Stimulated activated CD8-positive, alpha-beta memory T cell treated with anti-CD3 and anti-CD28 coated beads, Interleukin-4, amount 100 ng/mL, for 1 hour (primary cell): ENCODE measurements at places on chromosomes 2 and 18.

- no peak for DNase-seq
Observed at GRCh38 chr2:16899958-16900357, 234.3 kb upstream of the CYRIA start.

DNA sequence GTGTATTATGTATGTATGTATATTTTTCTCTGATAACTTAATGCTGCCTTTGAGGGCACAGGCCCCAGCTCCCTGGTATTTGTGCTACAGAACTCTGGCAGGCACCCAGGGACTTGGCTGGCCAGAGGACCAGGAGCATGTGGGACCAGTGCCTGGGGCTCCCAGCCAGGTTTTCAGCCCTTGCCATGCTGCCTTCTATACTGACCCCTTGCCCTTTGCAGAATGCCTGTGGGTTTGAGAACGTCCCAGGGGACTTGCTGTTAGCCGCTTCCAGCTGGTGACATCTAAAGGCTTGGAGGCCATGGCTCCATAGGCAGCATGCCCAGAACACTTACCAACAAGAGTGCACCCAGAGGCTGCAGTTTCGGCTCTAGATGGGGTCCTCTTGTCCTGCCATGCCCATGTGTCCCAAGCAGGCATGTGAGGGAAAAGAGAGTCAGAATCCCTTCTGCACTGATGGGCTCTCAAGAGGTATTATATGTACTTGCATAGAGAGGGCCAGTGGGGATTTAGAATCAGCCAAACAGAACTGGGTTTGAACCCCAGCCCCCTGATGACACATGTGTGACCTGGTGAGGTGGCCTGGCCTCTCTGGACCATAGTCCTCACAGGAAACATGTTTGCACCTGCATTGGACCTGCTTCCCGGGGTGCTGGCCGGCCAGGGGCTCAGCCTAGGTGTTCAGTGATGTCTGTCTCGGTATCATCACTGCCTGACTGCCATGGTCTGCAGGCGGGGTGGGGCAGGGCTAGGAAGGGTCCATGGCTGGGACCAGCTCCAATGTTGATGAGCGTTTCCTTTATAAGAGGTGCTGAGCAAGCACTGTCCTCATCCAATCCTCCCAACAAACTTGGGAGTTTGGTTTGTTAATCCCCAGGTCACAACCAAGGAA lies 119.2 kb upstream of the FHL2 start:
- DNase-seq = no peak

GRCh38 chr2:165122521-165122920 lies 81.3 kb downstream of the SCN3A start:
- DNase-seq = no peak

- DNase-seq = no peak
Observed at GRCh38 chr2:33412920-33413319, 63.5 kb upstream of the RASGRP3 start.

- DNase-seq = no peak
Observed at GRCh38 chr2:56770490-56770889, 586.7 kb downstream of the CCDC85A start.

GRCh38 chr2:30372826-30373225 lies 74.2 kb upstream of the LCLAT1 start:
- no peak for DNase-seq

GRCh38 chr2:219001100-219001576 lies 7.9 kb upstream of the CRYBA2 start:
- no peak for DNase-seq

DNA sequence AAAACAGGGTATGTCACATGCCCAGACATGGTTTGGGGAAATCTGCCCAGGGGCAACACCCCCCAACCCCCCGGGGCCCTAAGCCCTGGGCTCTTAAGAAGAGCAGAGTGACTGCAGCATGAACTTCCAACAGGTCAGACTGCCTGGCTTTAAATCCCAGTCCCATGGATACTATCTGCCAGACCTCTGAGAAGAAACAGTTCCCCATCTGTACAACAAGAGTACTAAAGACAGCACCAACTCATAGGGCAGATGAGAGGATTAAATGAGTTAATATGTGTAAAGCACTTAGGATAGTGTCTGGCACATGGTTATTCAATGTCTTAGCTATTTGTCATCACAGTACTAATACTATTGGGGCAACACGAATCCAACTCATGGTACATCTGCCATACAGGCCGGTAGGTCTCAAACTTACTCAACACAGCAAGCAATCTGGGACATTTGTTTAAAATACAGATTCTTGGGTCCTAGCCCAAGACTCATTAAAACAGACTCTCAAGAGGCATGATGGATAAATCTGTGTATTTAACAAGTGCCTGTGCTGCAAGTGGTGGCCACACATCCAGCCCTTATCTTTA lies 23.4 kb downstream of the CDH2 start:
- DNase-seq = no peak

GRCh38 chr18:21686282-21687105 lies 18.1 kb downstream of the ABHD3 start:
- no peak for DNase-seq

GRCh38 chr2:32772638-32773447 lies 145.0 kb downstream of the TTC27 start:
- DNase-seq = no peak

- no peak for DNase-seq
Observed at GRCh38 chr2:23685181-23685580, 241.7 kb downstream of the ATAD2B start.

DNA sequence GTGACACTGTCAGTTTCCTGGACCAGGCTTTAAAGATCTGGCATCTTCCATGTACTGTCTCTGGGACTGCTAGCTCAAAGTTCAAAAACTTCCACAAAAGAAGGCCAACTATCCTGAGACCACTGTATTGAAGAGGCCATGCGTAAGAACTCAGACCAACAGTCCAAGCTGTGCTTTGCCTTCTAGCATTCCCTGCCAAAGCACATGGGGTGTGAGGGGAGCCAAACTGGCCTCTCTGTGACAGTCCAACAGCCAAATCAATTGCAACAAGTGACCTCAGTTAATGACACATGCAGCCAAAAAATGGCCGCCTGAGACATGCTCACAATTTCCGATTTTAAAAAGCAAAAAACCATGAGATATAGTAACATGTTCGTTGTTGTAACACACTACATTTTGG lies 160.3 kb upstream of the CDH19 start:
- DNase-seq = no peak

DNA sequence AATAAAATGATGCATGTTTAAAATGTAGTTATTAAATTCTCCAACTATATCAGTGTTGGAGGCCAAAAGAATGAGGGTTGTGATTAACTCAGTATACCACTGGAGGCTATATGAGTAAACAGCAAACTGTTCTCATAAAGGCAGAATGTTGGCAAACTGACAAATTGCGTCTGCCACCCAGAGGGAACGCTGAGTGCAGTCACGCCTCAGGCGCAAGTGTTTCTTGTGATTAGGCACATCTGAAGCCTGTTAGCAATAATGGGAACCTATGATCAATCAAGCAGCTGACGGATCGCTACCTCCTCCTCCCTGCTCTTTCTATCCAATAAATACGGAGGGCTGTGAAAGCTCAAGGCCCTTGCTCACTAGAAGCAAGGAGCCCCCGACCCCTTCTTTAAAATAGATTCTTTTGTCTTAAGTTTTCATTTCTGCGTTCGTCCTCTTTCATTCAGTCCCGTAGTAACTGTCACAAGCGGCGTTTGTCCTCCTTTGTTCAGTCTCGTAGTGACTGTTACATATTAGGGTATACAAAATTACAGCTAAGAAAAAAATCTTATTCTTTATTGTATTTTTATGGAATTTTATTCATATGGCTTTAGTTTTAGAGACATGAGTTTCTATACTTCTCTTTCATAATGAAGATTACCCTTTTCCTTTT lies 16.3 kb upstream of the RMND5A start:
- no peak for DNase-seq

GRCh38 chr2:154368153-154368552 lies 330.3 kb upstream of the KCNJ3 start:
- no peak for DNase-seq

DNA sequence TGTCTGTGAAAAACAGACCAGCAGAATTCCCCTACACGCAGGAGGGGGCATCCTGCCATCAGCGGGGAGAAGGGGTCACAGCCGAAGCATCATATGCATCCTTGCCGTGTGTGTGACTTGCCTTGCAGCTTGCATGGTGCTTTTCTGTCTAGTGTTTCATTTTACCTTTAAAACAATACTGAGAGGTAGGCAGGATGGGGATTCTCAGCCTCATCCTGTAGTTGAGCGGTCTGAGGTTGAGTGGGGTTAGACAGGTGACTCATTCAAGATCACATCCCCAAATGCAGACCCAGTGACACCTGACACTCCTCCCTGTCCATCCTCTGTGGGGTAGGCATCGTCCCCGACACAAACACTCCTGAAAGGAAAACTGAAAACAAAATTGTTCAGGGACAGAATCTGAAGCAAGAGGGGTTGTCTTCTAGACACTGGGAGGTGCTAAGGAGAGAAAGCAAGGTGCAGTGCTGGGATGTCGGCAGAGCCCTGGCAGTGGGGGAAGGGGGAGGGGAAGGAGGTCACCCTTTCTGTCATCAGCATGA lies 7.9 kb downstream of the ARL4C start:
- no peak for DNase-seq

GRCh38 chr18:62245177-62245576 lies 58.1 kb downstream of the RELCH start:
- no peak for DNase-seq

DNA sequence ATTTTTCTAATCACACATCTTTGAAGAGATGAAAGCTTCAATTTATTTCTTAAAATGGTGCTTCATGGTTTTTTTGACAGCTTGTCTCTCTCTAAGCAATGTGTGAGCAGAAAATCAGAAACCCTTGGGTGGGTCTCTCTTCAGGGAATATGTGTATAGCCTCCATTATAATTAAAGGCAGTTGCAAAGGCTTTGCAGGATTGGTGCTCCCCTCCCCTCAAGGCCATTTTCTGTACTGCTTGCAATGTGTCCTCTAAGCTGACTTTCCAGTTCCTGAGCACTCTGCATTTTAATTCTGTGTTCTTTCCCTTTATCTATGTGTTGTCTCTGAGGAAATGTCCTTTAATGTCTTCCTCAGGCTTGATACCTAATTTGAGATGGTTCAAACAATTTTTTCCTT lies 172.6 kb downstream of the DPP4 start:
- no peak for DNase-seq

DNA sequence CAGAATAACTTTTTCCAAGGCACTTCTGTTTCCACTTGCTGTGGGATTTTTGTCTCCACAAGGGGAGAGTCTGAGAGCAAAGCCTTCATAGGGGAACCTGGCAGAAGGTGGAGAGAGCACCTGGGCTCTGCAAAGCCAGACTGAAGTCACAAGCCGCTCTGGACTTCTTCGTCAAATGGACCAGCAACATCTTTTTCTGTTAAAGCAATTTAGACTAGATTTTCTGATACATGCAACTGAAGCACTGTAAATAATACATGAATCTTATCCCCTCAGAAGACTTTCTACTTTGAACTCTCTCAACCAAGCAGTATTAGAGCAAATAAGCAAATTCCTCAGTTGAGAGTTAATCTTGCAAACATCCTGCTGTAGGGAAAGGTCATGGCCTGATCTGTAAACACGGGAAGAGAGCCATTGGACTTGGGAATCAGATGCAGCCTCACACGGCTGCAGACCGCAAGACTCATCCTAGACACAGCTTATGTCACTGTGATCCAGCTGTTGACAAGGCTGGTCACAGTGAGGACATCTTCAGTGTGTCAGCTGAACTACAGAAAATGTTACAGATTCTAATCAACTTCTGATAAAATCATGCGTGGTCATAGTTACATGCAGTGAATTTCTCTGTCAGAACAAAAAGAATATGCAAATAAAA lies 3.2 kb downstream of the SH3YL1 start:
- no peak for DNase-seq
